ENCODE measurements at places on chromosomes 5 and 9.

DNA sequence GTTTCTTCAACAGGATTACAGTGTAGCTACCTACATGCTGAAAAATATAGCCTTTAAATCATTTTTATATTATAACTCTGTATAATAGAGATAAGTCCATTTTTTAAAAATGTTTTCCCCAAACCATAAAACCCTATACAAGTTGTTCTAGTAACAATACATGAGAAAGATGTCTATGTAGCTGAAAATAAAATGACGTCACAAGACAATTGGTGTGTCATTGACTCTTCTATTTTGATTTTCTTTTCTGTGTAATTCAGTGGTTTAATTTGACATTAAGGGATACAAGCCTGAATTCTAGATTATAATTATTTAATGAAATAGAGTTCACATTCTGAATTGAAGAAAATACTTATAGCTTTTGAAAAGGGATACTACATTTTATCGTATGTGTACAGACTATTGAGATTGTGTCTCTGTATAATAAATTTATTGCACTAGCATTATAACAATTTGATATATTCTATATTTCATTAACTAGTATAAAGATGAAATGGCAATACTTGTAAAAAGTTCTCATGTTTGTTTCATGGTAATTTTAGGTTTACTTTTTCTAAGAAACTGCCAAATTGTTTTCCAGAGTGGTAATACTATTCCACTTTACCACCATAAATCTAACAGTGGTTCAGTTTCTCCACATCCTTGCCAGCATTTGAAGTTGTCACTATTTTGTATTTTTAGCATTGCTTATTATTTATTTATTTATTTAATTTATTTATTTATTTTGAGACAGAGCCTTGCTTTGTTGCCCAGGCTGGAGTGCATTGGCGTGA, 18.7 kb downstream of the ANXA1 start:
- no peak for DNase-seq

DNA sequence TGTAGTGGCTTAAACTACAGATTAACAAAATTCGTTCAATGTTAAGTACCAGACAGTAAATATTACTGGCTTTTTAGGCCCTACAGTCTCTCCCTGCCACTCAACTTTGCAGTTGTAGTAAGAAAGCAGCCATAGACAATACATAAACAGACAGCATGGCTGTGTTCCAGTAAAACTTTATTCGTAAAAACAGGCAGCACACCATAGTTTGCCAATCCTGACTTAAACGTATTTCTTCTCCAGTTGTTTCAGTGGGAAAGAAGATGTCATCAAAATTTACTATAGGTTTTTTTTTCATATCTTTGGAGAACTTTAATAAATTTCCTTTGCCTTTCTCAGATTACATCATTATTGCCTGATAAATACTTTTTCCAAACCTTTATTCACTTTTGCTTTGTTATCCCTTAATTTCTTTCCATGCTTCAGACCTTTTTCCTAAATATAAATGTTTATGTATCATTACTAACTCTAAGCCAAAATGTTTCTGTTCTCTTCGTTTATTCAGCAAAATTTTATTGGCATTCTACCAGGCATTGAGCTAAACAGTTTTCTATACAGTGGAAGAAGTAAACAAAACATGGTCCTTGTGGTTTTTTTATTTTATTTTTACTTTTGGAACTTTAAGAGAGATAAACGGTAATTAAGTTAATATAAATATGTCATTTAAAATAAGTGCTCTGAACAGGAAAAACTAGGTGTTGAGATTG, 64.5 kb downstream of the SLF1 start:
- DNase-seq: no peak

DNA sequence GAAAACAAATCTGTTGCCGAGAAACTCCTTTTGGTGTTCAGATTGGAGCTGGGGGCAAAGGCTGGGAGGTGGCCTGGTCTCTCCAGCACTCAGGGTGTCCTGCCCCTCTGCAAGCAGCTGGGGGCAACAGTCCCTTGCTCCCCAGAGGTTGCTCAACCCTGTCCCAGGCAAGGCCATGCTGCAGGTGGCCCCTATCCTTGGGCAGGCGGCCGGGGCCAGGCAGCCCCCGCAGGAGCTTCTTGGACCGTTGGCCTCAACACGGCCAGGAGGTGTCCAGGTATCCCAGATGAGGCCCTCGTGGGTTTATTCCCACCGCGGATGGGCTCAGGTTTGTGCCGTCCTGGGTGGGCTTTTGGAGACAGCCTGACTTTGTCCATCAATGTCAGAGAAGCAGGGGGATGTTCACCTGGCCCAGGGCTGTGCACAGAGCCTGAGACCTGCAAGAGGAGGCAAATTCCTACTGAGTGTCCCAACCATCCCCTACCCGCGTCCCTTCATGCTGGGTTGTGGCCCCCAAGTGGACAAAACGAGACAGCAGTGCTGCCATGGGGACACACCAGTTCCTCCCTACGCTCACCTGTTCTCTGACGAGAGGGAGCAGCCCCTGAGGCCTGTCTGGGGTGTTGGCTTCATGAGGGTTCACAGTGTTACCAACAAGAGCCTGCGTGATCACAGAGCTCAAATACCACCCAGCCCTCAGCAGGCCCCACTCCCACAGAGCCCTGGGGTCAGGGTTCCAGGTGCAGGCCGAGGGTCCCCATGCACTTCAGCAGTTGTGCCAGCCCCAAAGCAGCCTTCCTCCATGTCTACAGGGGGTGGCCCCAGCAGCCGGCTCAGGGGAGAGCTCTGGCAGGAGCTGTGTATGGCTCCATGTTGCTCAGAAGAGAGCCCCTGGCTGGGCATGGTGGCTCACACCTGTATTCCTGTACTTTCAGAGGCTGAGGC, 9.5 kb upstream of the CCDC187 start:
- no peak for DNase-seq

DNA sequence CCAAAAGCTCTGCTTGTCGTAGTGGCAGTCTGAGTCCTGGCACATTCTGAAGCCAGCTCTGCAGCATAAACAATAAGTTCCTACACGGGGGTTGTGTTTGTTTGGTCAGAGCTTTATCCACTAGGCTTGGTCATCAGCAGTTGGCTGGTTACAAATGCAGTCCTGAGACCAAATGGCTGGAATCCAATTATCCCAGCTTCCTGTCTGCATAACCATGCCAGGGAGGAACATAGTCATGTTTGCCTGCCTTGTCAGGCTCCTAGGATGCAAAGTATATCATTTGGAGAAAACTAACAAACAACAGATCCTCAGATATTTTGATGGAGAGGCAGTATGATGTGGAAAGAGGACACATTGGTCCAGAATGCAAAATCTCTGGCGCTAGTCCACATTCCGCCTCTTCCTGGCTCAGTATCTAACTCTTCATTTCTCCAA, 85.8 kb downstream of the FBXO38 start:
- no peak for DNase-seq

GRCh38 chr9:131688377-131688776, 51.5 kb downstream of the RAPGEF1 start:
- no peak for DNase-seq

GRCh38 chr9:16679327-16679821, 191.1 kb downstream of the BNC2 start:
- no peak for DNase-seq

DNA sequence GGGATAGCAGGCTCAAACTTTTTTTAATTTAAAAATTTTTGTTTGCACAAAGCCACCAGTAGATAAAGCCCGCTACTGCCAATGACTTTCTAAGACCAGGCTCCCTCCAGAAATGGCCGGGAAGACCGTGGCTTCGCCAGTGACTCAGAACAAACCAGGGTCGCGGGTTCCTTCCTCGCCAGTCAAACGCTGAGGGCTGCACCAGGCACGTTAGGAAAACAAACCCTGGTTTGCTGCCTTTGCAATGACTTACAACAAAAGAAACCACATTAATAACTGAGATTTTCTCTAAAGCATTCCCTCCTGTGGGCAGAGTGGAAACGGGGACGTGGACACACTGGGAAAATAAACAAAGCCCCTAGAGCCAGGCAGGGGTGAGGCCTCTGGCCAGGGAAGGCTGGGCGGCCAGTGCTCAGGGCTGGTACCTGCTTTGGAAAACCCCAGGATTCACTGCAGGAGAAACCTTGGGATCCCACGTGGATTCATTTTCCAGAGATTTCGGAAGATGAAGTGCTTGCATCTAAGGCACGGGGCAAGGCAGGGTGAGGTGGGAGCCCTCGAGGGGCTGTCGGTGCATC, 3.8 kb downstream of the PRRX2 start:
- no peak for DNase-seq

DNA sequence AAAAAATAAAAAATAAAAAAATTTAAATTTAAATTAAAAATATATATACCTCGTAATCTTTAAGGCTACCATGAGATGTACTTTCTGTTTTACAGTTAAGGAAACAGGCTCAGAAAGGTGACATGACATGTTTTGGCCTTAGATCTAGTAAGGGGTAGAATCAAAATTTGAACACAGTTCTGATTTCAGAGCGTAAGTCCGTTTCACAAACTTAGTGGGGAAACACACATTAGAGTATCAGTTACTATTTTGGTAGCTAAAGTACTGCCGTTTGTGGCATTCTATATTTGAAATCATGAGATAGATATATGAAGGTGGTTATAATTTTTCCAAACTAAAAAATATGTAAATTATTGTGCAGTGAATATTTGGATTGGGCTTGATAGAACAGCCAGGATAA, 186.2 kb downstream of the DENND1A start:
- no peak for DNase-seq

DNA sequence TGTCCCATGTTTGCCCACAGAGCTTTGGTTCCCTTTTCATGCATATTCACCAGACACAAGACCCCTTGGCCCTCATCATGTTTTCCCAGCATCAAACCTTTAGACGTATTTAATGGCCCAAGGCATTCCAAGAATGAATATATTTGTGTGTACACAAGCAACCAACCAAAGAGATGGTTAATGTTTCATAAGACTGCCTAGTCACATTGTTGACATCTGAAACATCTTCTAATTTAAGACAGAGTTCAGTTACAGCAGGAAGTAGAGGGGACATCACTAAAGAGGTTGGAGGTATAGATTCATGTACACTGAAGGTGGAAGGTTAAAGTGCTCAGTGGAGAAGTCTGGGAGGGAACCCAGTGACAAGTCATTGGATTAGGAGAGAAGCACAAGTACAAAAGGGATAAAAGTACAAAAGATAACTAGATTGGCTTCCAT, 49.1 kb downstream of the SUSD1 start:
- DNase-seq: no peak

DNA sequence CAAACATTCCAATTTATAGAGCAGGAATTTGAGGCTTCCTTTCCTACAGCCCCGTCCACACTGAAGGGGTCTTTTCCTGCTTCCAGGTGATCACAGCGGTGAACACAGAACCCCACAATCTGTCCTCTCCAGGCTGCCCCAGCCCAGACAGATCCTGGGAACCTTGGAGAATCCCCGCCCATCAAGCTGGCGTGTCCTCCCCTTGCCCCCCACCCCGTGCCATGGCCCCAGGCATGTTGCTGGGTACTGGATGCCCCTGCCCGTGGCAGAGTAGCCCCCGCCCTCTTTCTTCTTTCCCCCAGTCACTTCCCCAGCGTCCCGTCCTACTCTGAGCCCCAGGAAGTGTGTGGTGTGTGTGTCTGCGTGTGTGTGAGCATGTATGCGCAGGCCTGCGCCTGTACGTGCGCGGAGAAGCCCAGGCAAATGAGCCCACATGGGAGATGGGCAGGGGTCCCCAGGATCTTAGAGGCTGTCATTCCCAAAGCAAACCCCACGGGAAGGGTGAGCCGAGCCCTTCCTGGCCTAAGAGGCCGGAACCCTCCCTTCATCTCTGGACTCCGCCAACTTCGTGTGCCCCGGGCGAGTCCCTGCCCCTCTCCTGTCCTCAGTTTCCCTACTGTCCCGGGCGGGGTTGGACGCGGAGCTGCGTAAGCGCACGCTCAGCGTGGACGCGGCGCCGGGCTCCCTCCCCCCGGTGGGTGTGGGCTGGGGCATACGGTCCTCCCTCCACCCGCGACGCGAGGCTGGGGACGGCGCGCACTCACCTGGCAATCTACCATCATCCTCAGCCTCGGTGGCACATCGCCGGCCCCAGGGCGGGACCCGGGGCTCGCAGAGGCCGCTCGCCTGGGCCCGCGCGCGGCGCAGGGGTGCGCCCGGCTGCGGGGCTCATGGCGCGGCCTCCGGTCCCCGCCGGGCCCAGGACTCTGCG, 15.2 kb downstream of the GBGT1 start:
- DNase-seq: peak; percentile 61

- DNase-seq: no peak
Measured at GRCh38 chr5:23648656-23649055, 141.2 kb downstream of the PRDM9 start.

GRCh38 chr5:166595274-166595951, 1696.0 kb upstream of the WWC1 start:
- DNase-seq: no peak

- DNase-seq: no peak
Measured at GRCh38 chr5:66143473-66144073, 527 bp upstream of the SREK1 start.

- no peak for DNase-seq
Measured at GRCh38 chr5:155451106-155451505, 437.6 kb downstream of the KIF4B start.

DNA sequence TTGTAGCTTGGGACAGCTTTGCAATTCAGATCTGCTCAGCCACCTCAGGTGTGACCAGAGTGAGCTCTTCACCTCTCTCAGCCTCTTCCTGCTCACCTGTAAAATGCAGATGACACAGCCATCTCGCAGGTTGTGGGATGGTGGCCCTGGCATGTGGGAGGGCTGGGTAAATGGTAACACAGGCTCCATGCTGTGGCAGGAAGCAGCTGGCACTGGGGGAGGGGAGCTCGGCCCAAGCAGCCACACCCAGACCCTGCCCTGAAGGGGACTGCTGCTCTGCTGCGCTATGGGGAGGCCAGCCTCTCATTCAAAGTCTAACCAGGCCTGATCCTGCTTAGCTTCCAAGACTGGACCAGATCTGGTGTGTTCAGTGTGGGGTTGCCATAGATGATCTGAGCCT, 24.1 kb downstream of the PHF2 start:
- no peak for DNase-seq

DNA sequence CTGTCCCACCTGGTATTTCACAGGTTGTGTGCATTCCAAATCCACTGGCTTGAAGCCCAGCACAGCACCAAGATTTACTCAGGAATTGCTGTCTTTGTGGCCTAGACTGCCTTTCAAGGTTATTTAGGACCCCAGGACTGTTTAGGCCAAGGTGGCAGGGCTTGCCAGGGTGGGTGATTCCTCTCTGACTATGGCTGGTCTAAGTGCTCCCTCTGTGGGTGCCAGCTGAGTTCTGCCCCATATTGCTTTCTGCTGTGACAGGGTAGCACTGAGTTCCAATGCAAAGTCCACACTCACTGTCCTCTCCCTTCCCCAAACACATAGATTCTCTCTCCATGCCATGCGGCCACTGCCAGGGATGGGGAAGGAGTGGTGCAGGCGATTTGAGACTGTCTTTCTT, 318.2 kb downstream of the EFNA5 start:
- DNase-seq: no peak

- DNase-seq: no peak
Measured at GRCh38 chr5:74198156-74198555, 442.4 kb downstream of the ENC1 start.

- no peak for DNase-seq
Measured at GRCh38 chr9:35944841-35945240, 13.1 kb downstream of the OR2S2 start.
